M059J (cell line): ENCODE measurements at places on chromosomes 7 and 10. TPM values are rescaled to one million over a fixed set of nuclear protein-coding genes. Genes with fewer than 3 reads are reported as not detected.

HSPB1 gene
- 204 and 265 TPM in 2 replicates for total RNA-seq

ITGB1 gene
- 855 and 1,449 TPM in 2 replicates for total RNA-seq

SHH gene
- not detected in 2 replicates for total RNA-seq

SLC16A12 gene
- 0.32 and 1.0 TPM in 2 replicates for total RNA-seq

MMRN2 gene
- 0.84 TPM in 1 of 2 replicates, not detected in the other for total RNA-seq

SNCG gene
- 3.2 and 5.5 TPM in 2 replicates for total RNA-seq

SEMA4G gene
- total RNA-seq = 0.12 and 0.17 TPM in 2 replicates

MSMB gene
- not detected in 2 replicates for total RNA-seq

CLCN1 gene
- total RNA-seq = not detected in 2 replicates

CLDN4 gene
- 0.62 and 1.1 TPM in 2 replicates for total RNA-seq

DNA sequence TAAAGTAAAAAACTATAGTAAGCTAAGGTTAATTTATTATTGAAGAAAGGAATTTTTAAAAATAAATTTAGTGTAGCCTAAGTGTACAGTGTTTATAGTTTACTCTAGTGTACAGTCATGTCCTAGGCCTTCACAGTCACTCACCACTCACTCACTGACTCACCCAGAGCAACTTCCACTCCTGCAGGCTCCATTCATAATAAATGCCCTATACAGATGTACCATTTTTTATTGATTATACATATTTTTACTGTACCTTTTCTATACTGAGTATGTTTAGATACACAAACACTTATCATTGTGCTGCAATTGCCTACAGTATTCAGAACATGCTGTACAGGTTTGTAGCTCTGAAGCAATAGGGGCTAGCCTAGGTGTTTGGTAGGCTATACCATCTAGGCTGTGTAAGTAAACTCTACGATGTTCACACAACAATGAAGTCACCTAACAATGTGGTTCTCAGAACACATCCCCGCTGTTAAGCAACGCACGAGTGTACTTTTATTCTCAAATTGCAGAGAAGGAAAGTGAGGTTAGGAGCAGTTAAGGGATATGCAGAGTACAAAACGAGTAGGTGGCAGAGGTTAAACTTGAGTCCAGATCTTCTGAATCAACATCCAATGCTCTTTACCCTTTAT, 38.9 kb upstream of the PLCE1 start:
- peak; percentile 64 for DNase-seq

GRCh38 chr10:102311025-102311420, 65.7 kb downstream of the GBF1 start:
- DNase-seq = no peak

DNA sequence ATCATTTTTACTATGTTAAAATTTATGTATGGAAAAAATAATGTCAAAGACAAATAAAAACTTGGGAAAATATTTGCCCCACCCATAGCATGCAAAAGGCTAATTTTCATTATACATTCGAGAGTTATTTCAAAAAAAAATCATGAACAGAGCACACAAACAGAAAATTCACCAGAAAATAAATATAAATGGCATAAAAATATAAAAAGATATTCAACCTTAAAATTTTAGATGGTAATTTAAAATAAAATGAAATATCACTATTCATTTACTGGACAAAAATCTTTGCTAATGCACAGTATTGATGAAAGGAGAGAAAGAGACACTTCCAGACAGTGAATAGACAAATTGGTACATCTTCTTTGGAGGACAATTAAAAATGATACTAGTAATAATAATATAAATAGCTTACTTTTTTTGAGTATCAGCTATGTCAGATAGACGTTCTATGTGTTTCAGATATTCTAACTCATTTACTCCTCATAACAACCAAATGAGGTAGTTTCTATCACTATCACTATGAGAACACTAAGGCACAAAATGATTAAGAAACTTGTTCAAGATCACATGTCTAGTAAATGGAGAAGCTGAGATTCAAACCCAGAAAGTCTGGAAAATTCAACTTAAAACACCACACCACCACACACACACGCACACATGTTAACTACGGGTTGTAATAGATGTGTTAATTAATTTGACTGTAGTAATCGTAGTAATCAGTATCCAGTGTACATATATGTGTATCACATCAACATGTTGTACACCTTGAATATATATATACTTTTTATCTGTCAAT, 63.0 kb downstream of the CCDC71L start:
- DNase-seq = no peak

- DNase-seq = peak; percentile 94
Observed at GRCh38 chr7:29622335-29623265, 59.0 kb downstream of the PRR15 start.

GRCh38 chr10:4775808-4776207, 50.2 kb upstream of the AKR1E2 start:
- peak; percentile 68 for DNase-seq

- peak; percentile 75 for DNase-seq
Observed at GRCh38 chr10:97842656-97843280, 6.9 kb upstream of the GOLGA7B start.

GRCh38 chr7:50069613-50070012, 23.4 kb downstream of the ZPBP start:
- peak; percentile 31 for DNase-seq

- peak; percentile 78 for DNase-seq
Observed at GRCh38 chr10:104254493-104255310, at the start of gene GSTO1. GSTO1 (plus strand) TSS chr10:104254892; CDS start chr10:104254929, 37 bp downstream.

DNA sequence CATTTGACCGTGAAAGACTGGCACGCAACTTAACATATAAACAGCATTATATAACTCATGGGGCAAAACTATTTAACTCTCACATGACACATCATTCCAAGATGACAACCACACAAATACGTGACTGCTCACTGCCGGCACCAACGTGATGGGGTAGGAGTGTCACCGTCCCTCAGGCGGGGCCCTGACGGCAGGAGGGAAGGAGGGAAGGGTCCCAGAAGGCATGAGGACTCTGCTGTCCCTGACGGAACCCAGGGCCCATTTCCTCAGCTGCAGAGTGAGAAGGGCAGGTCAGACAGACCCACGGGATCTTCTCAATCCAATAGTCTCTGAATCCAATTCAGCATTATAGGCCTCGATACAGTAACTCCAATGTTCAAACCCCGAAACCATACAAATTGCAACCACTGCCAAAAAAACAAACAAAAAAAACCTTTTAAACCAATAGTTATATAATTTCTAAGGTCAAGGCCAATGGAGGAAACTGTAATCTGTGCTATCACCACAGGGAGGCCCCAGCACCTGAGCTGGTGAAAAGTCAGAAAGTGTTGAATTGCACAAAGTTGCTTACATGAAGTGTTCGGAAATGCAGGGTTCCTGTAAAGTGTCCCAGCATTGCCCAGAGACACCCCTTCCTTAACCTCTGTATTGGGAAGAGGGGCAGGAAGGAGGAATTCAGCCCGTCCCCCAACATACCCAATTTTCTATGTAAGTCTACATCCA, 137.4 kb downstream of the TNS3 start:
- DNase-seq = no peak

DNA sequence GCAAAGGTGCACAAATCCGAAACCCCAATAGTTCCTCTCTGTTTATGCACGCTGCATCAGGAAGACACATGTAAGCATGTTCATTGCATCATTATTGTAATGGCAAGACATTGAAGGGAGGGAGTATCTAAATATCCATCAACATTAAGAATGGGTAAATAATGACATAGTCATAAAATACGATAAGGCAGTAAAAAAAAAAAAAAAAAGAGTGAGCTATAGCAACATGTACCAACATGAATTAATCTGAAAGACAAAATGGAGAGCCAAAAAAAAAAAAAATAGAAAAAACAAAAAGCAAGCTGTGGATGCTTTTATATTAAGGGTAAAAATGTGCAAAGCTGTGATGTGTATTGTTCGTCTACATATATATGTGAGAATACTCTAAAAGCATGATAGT, 70.2 kb upstream of the ABLIM1 start:
- no peak for DNase-seq

- DNase-seq = no peak
Observed at GRCh38 chr10:14235566-14236195, 95.0 kb downstream of the FRMD4A start.

DNA sequence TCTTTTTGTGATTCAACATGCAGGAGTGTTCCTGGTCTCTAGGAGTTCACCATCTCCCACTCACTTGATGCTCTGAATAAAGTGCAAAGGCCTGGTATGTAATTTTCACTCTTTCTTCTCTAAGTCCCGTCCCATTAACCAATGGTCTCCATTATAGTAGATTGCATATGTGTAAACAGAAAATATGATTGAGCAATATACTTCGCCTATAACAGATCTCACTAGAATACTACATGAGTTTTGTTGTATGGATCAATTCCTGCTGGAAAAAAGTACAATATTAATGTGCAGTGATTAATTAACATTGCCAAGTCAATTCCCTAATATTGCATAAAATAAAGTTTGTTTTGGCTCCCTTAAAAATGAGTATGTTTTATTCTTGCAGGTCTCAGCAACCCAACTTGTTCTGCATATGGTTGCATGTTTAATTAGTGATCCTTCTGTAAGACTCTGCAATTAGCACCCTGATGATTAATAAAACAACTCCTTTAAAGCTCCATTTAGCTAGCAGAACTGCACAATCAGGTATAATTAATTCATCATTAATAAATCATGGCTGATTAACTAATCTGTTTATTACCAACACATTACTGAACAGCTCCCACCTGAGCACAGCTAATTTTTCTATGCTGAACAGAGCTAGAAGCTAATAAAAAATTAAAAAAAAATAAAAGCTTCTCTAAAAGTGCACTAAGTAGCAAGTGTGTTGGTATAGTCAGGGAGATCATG, 37.8 kb upstream of the ATOH7 start:
- no peak for DNase-seq

DNA sequence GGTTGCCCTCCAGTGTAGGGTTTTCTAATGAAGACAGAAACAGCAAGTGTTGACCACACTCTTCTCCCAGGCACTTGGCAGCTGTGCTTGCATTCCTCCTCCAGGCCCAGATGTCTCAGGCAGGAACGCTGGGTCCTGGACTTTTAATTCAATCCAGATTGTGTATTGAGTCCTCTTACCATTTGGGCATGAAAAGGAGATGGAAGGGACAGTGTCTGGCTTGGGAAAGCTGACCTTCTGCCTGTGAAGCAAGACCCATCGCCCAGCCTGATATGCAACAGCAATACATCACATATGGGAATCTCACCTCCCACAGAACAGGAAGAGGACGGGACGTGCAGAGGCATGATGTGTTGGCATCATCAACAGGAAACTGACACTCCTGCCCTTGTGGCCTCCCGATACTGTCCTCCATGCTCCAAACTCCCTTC, 174.4 kb upstream of the LYZL2 start:
- DNase-seq = no peak

- DNase-seq = no peak
Observed at GRCh38 chr7:27843584-27844305, 103.8 kb downstream of the TAX1BP1 start.

DNA sequence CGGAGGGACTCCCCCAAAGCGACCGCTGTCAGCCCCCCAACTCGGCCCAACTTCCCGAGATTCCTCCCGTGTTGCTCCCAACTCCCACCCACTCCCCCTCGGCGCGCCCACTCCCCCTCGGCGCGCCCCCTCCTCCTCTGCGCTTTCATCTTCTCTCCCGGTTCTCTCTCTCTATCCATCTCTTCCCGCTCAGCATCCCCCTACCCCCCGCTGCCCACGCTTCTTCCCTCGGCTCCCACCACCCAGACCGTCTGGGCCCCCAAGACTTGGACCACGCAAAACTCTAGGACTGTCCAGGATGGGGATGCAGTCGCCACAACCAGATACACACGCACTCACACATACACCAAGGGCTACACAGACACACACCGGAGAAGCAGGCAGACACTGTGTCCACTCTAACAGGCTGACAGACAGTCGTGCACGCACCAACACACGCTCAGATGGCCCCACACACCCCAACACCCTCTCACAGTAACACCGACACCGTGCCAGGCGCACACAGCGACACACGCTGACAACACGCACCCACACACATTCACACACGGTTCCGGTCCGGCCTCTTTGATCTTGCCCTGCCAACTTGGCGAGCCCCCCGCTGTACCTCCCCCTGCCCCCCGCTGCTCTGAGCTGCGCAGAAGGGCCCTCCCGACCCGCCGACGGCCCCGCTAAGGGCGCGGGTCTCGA, 1.1 kb downstream of the GRID1 start:
- DNase-seq = no peak

GRCh38 chr7:144738708-144739314, 97.0 kb downstream of the TPK1 start:
- peak; percentile 10 for DNase-seq

GRCh38 chr7:116227678-116228239, 17.4 kb downstream of the TES start:
- DNase-seq = peak; percentile 66

GRCh38 chr10:43077421-43078171, 727 bp downstream of the RET start:
- DNase-seq = no peak

- no peak for DNase-seq
Observed at GRCh38 chr10:28644647-28645046, 32.7 kb upstream of the BAMBI start.

DNA sequence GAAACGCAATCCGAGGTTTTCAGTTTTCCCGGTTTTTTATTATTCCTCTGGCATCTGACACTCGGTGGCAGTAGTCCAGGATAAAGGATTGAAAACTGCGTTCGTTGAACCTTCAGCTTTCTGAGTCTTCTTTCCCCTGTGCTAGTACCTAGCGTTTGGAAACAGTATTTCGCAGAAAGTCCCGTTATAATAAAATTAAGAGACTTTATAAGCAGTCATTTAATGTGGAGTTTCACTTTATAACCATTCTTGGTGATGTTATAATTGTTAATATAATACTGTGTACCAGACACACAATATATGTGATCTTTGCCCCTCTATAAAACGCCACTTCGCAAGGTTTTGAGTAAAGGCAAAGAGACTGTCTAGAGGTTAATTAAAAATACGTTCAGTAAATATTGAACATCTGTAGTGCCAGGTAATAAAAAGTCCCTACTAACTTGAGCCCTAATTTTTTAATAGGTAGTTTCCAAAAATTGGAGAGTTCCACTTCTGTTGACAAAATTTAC, 874 bp downstream of the CISD1 start:
- DNase-seq = no peak

GRCh38 chr10:98446661-98447221, at the start of gene HPS1:
HPS1 (minus strand) TSS chr10:98446935; CDS start chr10:98443240, 3,695 bp downstream.
- DNase-seq = peak; percentile 59

GRCh38 chr10:73959484-73960243, 38.3 kb upstream of the VCL start:
- peak; percentile 81 for DNase-seq
